GM12891 (cell line): ENCODE measurements at places on chromosomes 7 and 10.

- no peak for DNase-seq
These were observed 23.0 kb upstream of the CCDC71L start for GRCh38 chr7:106683941-106684340.

- no peak for DNase-seq
These were observed 110.6 kb upstream of the SAMD8 start for GRCh38 chr10:75000748-75001321.

GRCh38 chr10:62233356-62234076 is 35.1 kb downstream of the RTKN2 start:
- DNase-seq = no peak

- DNase-seq = no peak
These were observed 104.9 kb upstream of the ACBD5 start for GRCh38 chr10:27345455-27345920.

GRCh38 chr10:11501600-11501999 is 109.8 kb downstream of the USP6NL start:
- DNase-seq = no peak

- no peak for DNase-seq
These were observed 41.8 kb downstream of the MTURN start for GRCh38 chr7:30176463-30177109.

DNA sequence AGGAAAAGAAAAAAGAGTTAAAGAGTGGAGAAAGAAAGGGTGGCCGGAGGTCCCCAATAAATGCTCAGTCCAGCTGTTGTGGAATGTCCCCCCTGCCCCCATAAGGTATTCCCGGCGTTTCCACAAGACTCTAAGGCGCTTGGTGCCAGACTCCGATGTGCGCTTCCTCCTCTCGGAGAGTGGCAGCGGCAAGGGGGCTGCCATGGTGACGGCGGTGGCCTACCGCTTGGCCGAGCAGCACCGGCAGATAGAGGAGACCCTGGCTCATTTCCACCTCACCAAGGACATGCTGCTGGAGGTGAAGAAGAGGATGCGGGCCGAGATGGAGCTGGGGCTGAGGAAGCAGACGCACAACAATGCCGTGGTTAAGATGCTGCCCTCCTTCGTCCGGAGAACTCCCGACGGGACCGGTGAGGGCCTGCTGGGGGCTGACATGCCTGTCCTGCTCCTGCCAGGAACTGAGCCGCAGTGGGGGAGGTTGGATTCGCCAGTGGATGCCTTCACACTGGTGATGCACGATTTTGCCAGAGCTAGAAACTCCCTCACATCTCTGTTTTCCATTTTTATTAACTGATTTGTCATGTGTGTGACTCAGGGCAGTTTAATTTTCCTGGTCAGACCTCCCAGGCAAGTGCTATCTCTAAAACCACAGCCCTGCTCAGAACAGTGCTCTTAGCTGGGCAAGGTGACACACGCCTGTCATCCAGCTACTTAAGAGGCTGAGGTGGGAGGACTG is 34.2 kb downstream of the TACR2 start:
- no peak for DNase-seq

GRCh38 chr10:123027861-123028260 is 19.1 kb downstream of the ACADSB start:
- no peak for DNase-seq

DNA sequence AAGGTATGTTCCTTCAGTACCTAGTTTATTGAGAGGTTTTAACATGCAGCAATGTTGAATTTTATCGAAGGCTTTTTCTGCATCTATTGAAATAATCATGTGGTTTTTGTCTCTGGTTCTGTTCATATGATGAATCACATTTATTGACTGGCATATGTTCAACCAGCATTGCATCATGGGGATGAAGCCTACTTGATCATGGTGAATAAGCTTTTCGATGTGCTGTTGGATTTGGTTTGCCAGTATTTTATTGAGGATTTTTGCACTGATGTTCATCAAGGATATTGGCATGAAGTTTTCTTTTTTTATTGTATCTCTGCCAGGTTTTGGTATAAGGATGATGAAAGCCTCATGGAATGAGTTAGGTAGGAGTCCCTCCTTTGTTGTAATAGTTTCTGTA is 204.0 kb upstream of the GNAI1 start:
- no peak for DNase-seq
